Activated T-cell treated with anti-CD3 and anti-CD28 coated beads for 4 hours (primary cell): ENCODE measurements at places on chromosomes 5 and 9.

GRCh38 chr9:119218293-119218692 is 150.9 kb downstream of the BRINP1 start:
- no peak for DNase-seq

DNA sequence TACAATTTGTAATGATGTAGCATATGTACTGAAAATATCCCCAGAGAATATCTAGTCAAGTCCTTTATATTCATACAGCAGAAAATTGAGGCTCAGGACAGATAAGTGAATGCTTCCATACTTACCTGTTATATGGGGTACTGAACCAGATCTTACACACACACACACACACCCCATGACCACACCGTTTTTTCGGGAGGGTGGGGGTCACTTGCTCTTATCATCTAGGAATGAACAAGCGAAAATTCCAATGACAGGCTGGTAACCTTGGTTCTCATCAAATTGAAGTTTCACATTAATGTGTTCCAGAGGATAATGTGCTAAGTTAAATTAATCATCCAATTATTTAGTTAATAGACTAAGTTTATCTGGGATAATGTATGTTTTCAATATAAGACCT is 48.8 kb downstream of the ARL15 start:
- no peak for DNase-seq

DNA sequence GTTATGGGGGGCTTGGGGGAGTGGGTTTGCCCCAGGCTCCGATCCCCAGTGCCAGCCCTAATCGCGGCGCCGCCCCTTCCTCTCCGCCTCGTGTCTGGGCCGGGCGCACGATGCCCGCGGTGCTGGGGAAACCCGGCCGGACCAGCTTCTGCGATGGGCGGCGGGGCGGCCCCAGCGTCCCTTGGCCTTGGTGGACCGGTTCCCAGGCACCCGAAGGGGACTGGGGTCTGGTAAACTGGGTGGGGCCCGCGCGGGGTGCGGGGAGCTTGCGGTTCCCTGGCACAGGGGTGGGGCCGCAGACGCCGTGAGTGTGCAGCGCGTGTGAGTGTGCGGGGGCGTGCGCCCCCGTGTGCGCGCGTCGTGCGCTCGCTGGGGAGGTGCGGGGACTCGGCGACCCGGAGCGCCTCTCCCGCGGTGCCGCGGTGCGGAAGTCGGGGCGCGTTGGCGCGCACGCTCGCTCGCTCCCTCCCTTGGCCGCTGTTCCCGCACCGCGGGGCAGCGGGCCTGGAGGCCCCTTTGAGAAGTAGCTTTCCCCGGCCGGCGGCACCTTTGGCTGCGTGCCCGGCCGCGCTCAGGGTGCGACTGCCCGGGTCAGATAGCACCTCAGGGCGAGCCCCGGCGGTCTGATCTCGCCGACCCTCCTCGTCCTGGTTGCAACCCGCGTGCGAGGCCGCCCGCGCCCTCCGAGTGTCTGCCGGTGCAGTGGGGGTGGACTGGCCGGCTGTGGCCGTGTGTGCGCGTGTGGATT is 568 bp downstream of the MACIR start:
- peak; percentile 46 for DNase-seq

DNA sequence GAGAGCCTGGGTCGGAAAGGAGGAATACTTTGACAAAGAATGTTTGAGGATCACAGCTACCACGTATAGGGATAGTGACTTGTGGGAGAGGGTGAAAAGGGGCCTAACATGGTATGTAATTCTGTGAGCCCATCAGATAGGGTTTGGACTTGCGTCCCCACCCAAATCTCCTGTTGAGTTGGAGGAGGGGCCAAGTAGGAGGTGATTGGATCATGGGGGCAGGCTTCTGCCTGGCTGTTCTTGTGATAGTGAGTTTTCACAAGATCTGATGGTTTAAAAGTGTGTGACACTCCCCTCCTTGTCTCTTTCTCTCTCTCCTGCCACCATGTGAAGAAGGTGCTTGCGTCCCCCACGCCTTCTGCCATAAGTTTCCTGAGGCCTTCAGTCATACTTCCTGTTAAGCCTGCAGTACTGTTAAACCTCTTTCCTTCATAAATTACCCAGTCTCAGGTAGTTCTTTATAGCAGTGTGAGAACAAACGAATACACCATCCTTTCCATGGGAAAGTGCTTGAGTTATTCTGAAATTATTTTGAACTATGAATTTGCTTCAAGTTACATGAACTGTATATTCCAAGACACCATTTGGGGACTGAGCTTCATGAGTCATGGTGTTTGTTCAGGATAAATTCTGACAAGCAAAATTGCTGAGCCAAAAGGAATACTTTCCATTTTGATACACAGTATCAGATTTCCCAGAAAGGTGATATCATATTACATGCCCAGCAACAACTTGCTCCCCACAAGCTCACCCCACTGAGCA is 68.8 kb upstream of the SSBP2 start:
- DNase-seq = no peak

DNA sequence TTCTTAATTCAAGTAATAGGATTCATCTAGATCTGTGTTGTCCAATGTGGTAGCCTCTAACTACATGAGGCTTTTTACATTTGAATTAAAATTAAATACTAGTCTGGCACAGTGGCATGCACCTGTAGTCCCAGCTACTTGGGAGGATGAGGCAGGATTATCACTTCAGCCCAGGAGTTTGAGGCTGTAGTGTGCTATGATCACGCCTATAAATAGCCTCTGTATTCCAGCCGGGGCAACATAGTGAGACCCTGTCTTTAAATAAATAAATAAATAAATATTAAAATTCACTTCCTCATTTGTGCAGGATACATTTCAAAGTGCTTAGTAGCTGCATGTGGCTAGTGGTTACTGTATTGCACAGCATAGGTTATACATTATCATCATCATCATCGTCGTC is 91.8 kb downstream of the UBE2R2 start:
- DNase-seq = no peak

GRCh38 chr9:132708769-132709430 is 38.6 kb downstream of the GTF3C4 start:
- DNase-seq = no peak

DNA sequence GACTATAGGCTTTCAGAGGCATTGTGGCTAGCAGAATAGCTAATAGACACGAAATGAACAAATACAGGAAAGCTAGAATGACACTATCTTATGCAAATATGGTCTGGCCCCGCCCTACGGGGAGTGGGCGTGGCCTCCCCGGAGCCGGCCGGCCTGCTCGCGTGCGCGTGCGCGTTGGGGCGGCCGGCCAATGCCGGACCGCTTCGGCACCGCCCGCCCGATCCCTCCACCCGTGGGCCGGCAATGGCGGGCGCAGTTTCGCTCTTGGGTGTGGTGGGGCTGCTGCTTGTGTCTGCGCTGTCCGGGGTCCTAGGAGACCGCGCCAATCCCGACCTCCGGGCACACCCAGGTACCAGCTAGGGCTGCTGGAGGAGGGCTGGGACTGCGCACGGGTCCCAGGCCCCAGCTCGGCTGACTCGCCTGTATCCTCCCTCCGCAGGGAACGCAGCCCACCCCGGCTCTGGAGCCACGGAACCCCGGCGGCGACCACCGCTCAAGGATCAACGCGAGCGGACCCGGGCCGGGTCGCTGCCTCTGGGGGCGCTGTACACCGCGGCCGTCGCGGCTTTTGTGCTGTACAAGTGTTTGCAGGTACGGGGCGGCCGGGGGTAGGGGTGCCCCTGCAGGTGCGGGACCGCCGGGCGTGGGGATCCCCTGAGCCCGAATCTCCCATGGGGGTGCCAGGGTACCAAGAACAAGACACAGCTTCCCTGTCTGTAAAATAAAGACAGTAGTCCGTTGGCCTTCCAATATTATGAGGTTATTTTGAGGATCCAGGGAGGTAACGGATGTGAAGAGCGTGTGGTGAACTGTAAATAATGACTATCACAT is at the start of gene CCDC107:
TSS of gene CCDC107 (plus strand) at position 156 of the 831 bp plus-strand sequence. CDS start at position 244, 88 bp downstream.
- peak; percentile 73 for DNase-seq
